Activated T-helper 1 cell treated with anti-CD3 and anti-CD28 coated beads, Interleukin-2, amount 50 U/mL, for 16 hours (primary cell): ENCODE measurements at places on chromosomes 16 and 17.

GRCh38 chr17:11986179-11986941 lies 10.9 kb downstream of the ZNF18 start:
- DNase-seq: no peak

DNA sequence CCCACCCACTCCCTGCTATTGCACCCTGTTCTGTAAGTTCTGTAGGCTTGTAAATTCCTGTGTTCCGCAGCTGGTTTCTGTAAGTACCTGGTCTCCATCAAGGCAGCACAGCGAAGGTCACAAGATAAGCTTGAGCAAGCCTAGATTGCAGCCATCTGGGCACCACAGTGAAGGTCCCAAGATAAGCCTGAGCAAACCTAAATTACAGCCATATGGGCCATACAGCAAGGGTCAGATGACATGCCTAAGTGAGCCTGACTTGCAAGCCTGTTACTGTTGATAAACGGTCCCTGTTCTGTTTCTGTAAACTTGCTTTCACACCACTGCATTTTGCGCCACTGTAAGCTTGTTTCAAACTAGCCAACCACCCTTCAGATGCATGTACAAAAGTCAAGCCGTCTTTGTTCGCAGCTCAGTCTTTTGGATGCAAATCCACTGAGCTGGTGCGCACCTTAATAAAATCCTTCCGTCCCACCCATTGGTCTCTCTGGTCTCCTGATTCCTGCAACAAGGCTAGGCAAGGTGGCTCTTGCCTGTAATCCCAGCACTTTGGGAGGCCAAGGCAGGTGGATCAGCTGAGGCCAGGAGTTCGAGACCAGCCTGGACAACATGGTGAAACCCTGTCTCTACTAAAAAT lies 42.6 kb upstream of the ATF7IP2 start:
- no peak for DNase-seq

- DNase-seq: no peak
Observed at GRCh38 chr17:30113213-30113612, 3.4 kb upstream of the NSRP1 start.

- DNase-seq: no peak
Observed at GRCh38 chr17:2880050-2880449, 83.8 kb downstream of the RAP1GAP2 start.

GRCh38 chr17:27995554-27995953 lies 46.9 kb upstream of the NLK start:
- DNase-seq: no peak

- DNase-seq: no peak
Observed at GRCh38 chr16:2175454-2175853, 19.9 kb downstream of the TRAF7 start.

DNA sequence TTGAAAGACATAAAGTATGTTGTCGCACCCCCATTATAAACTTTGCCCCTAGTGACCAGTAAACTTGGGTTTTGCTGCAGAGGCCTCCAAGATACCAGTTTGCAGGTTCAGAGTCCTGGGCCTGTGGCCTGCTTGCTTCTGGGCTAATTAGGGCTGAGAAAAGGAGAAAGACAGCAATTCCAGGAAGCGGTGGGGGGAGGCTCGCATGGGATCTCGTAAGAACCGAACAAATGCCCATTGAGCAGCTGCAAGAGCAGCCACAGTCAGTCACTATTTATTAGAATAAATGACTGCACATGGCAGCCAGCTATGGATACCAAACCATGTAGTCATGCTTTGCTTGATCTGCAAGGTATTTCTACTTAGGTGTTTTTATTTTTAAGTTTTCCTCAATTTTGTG lies 4.9 kb downstream of the SHISA9 start:
- DNase-seq: no peak

GRCh38 chr17:80825471-80826345 lies 165.9 kb upstream of the CHMP6 start:
- no peak for DNase-seq

DNA sequence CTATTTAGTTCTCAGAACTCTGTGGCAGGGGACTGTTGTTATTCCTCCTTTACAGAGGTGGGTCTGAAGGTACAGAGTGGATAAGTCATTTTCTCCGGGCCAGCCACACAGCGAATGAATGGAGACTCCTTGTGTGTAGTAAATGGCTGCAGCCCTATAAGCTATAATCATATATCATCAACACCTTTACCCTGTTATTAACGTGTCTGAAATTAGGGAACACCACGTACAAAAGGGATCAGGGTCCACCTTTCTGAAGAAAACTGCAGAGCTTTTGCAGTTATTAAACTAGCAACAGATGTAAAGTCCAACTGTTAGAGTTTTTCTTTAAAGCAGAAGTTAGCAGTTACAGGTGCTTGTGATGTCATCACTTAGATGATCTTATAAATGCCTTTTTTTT lies 696.7 kb downstream of the MAF start:
- no peak for DNase-seq

GRCh38 chr17:1583556-1583955 lies 21.0 kb upstream of the PITPNA start:
- DNase-seq: no peak

GRCh38 chr17:6120351-6120750 lies 50.2 kb downstream of the WSCD1 start:
- DNase-seq: no peak

GRCh38 chr17:4903051-4903818 lies at the start of gene CHRNE:
Gene CHRNE (minus strand): TSS chr17:4903098. CDS start chr17:4903063, 35 bp downstream.
- no peak for DNase-seq

DNA sequence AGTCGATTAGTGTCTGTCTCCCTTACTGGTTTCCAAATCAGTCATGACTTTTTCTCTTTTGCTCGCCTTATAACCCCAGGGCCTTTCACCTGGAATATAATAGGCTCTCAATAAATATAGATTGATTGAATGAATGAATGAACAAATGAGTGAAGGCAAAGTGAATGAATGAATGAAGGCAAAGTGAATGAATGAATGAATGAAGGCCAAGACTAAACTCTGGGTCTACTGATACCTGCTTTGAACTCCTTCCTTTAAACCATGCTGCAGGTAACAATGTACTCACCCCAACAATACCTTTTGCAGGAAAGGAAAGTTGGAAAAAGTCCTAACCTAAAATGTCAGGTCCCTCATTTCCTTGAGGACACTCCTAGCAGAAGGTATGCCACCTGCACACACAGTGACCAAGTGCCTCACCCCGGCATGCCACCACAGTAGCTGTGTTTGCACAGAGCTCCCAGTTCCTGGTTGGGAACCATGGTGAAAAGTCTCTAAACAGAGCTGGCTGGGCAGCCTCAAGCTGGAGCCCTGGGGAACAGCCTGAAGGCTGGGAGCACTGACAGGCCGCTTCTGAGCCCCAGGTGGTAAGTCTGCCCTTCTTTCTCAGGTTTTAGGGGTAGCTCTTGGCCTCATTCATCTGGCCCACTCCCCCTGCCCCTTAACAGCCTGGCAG lies 42.7 kb upstream of the ANKFN1 start:
- no peak for DNase-seq

GRCh38 chr17:6786618-6787017 lies 10.6 kb downstream of the FBXO39 start:
- no peak for DNase-seq

DNA sequence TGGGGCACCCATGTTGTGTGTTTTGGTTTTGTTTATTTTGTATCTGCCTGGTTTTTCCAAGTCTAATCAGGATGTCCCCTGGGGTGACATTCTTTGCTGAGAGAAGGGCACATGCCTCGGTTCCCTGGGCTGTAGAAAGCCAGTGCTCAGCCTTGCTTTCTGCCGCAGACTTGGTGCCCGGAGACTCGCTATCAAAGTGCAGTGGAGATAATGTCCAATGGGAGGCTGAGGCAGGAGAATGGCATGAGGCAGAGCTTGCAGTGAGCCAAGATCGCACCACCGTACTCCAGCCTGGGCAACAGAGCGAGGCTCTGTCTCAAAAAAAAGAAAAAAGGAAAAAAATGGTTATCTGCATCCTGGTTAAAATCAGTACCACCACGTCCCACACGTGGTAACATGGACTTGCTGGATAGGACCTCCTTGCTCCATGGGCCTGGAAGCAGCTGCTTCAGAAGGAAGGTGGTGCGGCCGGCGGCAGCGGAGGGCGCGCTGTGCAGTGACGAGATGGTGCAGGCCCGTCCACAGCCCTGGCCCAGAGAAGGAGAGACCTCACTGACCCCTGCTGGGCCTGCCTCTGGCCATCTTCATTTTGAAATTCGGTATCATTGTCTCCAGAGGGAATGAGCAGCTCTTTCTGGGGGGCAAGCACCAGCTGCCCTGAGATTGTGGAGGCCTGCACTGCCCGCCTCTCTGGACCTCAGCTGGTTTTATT lies 19.3 kb upstream of the IL17C start:
- DNase-seq: no peak

DNA sequence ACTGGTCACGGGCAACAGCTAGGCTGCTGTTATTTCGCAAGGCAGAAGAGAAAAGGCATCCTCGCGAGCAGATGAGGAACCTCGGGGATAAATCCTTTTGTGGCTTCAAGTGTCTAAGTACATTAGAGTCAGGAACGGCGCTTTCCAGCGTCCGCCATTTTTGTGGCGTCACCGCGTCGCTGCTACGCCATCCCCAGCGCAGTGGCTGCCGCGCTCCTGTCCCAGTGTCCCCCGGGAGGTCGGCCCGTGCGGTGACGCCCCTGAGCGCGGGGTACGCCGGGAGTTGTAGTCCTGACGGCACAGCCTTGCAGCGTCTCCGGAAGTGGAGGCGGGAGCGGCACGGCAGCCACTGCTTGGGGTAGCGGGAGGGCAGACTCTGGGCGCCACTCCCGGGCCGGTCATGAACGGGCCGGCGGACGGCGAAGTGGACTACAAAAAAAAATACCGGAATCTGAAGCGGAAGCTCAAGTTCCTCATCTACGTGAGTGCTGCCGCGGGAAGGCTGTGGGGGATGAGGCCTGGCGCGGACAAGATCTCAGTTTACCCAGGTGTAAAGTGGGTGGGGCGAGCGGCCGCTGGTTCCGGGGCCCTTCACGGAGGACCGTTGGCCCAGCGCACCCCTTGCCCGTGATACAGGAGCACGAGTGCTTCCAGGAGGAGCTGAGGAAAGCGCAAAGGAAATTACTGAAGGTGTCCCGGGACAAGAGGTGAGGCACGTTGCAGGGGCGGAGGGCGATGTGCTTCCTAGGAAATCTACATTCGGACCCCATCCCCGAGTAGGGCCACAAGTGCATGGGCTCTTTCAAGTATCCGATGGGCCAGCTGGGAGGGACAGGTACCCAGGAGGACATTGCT lies at the start of gene INO80E:
TSS of gene INO80E (plus strand) at position 331 of the 855 bp plus-strand sequence. CDS start at position 401, 70 bp downstream.
- peak; percentile 99 for DNase-seq

- no peak for DNase-seq
Observed at GRCh38 chr17:43803758-43804157, 23.5 kb downstream of the CFAP97D1 start.

- no peak for DNase-seq
Observed at GRCh38 chr17:22267019-22267418, 574.7 kb downstream of the KCNJ18 start.
